ENCODE measurements at places on chromosomes 7 and 10. TPM values are rescaled to one million over a fixed set of nuclear protein-coding genes. Genes with fewer than 3 reads are reported as not detected.

SPACDR gene
- total RNA-seq: 2.9 TPM

C10orf62 gene
- total RNA-seq: not detected

CYP3A7 gene
- not detected for total RNA-seq

SAMD9L gene
- total RNA-seq: 22.4 TPM

TRIM50 gene
- not detected for total RNA-seq

CRPPA gene
- 1.1 TPM for total RNA-seq

RPEL1 gene
- total RNA-seq: not detected

DNA2 gene
- 50.2 TPM for total RNA-seq

GRCh38 chr7:132836746-132837145, 245.1 kb downstream of the CHCHD3 start:
- no peak for DNase-seq

DNA sequence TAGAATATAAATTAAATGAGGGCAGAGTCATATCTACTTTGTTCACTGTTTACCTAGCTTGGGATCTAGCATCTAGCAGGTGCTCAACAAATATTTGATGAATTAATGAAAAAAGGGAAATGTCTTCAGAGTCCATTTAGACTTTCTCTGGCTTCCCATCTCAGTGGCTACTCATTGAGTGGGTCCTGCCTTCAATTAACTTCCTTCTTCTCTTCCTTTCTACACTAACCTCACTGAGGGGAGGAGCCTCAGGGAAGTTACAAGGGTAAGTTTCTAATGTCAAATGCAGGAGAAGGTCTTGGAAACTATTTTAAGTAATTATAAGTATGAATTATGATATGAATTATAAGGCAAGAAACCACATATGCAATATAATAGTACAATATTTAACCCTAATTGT, 28.2 kb upstream of the MPP7 start:
- no peak for DNase-seq

GRCh38 chr10:122637376-122637775, 62.3 kb downstream of the C10orf120 start:
- no peak for DNase-seq

DNA sequence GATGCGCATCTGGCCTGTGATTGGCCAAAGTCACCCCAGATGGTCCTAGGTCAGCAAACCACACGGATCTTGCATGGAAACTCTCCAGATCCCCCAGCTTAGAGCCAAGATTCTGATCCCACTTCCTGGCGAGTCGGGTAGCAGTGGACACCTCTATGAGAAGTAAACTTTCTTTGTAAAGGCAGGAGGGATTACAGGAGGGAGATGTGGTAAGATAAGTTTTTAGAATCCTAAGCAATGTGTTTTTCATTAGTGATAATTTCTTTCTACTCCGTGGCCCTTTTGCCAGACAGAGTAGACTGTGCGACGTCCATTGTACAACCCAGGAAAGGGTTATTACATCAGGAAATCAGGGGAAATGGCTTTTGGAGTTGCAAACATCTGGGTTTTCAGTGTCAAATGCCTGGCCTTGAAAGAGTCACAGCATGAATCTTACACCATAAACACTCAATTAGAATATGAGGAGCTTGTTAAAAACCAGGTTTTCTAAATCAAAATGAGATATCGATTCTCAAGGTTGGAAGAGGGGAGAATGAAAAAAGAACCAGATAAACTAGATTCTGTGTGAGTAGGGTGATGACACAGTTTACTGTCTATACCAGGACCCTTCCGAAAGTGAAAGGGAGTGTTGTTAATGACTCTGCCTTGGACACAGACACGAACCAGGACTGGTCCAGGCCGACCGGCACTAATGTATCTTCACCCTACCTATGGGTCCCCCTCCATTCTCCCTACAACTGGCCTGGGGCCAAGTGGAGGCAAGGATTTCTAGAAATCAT, 61.9 kb upstream of the WAC start:
- no peak for DNase-seq

DNA sequence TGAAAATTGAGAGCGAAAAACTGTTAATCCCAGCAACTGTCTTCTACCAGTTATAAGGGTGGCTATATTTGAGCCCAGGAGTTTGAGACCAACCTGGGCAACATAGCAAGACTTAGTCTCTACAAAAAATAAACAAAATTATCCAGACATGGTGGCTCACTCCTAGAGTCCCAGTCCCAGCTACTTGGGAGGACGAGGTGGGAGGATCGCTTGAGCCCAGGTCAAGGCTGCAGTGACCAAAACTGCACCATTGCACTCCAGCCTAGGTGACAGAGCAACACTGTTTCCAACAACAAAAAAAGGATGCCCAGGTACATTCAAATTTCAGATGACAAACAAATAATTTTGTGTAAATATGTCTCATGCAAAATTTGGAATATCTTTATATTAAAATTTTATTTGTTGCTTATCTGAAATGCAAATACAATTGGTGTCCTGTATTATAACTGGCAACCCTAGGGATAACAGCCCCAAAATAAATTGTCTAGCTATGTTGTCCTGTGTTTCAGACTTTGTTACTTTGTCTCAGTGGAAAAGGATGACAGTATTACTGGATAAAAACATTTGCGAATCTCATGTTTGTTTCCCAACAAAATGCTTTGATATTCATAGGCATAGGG, 26.7 kb downstream of the FAM171A1 start:
- DNase-seq: no peak

- no peak for DNase-seq
These were observed 78.0 kb downstream of the BTAF1 start for GRCh38 chr10:92001581-92001980.

- DNase-seq: no peak
These were observed 272.6 kb downstream of the DOCK4 start for GRCh38 chr7:111933609-111934008.

DNA sequence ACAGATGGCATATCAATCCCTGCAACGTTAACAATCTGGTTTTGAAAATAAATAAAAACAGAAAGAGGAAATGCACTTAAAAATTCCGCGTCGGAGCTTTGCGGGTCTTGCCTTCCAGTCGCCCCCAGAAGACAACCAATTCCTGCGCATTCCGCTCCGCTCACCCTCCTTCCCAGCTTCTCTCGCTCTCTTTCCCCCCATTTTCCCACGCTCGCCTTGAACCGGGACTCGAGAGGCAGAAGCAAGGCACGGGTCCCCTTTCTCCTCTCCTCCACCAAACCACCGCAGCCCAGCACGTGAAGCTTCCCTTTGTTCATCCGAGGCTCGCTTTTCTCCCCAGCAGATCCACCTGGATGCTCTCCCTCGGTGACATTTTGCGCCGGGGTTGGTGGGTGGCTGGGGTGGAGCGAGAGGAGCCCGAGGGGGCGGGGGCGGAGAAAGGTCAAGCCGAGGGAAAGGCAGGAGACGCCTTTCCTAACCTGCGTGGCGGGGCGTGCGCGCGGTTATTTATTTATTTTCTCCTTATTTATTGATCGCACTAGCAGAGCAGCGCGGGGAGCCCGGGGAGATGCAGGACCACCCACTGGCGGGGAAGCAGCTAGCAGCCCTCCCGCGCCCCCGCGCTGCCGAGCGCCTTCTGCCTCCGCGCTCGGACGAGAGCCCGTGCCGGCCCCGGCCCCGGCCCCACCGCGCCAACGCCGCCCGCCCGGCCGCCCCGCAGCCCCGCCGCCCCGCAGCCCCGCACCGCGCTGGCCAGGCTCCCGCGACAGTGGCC, at the start of gene KCND2:
Gene KCND2, plus strand, starts transcription at position 475 of the 775 bp plus-strand sequence.
- no peak for DNase-seq

DNA sequence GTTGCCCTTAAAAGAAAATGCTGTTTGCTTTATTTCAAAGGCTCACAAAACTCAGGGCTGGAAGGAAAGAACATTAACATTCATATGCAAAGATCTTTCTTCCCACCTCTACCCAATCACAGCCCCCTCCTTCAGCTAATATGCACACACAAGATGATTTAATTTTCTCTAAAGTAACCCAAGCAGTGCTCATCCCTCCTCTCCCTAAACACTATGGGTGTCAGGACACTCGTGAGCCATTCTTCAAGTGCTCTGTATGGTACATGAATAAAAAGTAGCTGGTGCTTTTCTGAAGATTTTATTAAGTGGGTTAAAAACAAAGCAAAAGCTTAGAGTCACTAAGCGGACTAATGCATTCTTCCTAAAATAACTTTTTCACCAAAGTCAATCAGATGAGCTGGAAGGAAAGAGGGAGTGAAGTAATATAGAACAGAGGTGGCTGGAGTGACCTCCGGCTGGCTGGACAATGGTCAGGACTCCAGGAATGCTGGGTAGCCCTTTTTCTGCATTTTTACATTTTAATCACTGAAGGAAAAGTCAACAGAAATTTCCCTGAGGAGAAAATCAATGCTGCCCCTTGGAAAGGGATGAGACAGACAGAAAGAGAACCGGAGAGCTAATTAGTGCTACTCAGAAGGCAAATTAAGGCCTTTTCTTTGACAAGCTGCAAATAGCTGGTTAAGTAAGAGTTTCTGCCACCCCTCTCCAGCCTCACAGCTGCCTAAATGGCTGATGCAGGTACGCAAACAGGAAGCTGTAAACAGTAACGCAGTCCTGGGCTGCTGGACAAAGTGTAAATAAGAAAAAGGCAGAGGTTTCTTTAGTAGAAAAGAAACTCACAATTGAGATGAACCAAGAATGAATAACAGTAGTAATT, 6.6 kb downstream of the DGKI start:
- no peak for DNase-seq

DNA sequence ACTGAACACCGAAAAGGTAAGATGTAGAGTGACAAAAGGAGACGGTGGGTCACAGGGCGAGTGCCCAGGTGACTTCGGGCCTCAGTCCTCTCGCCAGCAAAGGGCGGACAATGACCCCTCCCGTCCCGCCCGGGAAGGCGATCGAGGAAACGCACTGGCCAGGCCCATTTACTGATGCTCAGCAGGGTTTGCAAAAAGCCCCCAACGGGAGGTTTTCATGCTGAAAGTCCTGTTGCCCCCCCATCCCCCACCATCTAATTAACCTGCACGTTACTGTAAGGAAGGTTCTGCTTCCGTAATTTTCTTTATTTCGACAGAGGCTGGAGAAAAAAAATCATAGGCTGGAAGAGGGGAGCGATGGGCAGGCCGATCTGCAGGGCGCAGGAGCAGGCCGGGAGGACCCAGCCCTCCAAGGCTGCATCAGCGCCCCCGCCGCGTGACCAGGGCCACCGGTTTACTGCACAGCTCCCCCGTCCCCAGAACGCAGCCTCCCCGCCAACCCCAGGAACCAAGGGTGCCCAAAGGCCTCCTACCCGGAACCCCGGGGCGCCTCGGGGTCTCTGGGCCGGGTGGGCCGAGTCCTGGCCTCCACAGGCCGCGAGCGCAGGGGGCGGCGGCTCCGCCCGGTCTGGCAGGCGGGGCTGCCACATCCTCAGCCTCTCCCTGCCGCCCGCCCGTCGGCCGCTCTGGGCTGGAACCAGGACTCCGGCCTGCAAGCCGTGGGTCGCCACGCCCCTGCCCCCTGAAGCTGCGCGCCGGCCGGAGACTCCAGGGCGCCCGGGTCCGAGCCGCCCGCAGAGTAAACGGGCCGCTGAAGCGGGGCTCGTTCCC, 613 bp downstream of the OAT start:
- DNase-seq: peak; percentile 52

GRCh38 chr10:101330631-101331225, 23.2 kb upstream of the BTRC start:
- DNase-seq: no peak

DNA sequence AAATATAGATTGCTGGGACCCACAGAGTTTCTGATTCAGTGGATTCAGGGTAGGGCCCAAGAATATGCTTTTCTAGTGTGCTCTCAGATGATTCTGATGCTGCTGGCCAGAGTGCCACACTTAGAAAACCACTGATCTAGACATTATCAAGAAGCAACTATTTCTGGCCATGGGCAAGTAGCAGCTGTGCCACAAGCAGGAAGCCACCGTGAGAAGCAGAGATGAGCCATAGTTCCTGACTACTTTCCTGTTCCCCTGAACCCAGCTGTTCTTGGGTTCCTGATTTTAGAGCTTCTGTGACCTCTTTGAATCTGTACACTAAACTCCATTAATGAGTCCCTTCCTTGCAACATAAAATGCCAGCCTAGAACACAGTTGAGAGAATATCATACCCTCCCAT, 38.1 kb upstream of the PIK3AP1 start:
- DNase-seq: no peak

DNA sequence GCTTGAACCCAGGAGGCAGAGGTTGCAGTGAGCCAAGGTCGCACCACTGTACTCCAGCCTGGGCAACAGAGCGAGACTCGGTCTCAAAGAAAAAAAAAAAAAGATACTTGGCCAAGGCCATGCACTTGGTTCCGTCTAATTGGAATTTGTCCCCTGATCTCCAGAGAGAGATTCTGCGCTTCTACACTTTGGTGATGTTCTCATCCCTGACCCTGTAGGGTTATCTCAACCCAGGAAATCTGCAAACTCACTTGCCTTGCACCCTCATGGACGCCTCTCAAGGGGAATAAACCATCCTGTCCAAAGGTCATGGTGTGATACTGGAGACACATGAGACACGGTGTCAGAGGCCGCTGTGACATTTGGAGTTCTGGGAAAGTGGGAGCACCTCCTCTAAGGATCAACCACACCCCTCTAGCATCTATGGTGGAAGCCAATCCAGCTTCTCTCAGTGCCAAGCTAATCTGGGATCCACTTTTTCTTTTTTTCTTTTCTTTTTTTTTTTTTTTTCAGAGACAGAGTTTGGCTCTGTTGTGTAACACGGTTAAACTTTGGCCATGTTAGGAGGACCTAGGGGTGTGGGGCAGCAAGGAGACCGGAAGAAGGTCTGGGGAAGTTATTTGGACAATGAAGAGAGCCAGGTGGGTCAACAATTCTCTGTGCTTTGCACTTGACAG, 7.8 kb upstream of the POR start:
- no peak for DNase-seq

- no peak for DNase-seq
These were observed 50.3 kb upstream of the MACC1 start for GRCh38 chr7:20267482-20267881.

- DNase-seq: no peak
These were observed 1053.9 kb downstream of the KCNMA1 start for GRCh38 chr10:76583711-76584161.

All from activated T-helper 1 cell treated with anti-CD3 and anti-CD28 coated beads, Interleukin-12 subunit alpha, Interleukin-12 subunit beta, Interleukin-2, Interleukin-4 antibody, amounts not matched to agents 30 ng/mL and 10 ng/mL and 1 ng/mL, durations not matched to agents 14 hours and 24 hours and 36 hours (primary cell).